Ascending aorta (tissue), 2 donors: ENCODE measurements at places on chromosomes 12 and 14.

DNA sequence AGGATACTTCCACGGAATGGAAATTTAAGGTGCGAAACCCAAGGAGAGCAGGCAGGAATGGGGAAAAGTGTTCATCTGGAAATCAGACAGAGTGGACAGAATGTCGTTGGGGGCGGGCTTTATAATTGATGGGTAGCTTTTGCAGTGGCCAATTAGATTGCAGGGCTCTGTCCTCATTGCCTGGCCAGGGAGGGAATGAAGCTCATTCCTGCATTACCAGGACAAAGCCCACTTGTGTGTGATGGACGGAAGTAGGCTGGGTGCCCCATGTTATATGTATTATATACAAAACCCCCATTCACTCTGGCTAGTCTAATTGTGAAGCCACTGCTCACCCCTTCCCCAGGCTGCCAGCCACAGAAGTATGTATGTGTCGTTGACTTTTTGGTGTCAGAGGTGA lies 23.6 kb downstream of the ZNF664 start:
- no peak for DNase-seq

DNA sequence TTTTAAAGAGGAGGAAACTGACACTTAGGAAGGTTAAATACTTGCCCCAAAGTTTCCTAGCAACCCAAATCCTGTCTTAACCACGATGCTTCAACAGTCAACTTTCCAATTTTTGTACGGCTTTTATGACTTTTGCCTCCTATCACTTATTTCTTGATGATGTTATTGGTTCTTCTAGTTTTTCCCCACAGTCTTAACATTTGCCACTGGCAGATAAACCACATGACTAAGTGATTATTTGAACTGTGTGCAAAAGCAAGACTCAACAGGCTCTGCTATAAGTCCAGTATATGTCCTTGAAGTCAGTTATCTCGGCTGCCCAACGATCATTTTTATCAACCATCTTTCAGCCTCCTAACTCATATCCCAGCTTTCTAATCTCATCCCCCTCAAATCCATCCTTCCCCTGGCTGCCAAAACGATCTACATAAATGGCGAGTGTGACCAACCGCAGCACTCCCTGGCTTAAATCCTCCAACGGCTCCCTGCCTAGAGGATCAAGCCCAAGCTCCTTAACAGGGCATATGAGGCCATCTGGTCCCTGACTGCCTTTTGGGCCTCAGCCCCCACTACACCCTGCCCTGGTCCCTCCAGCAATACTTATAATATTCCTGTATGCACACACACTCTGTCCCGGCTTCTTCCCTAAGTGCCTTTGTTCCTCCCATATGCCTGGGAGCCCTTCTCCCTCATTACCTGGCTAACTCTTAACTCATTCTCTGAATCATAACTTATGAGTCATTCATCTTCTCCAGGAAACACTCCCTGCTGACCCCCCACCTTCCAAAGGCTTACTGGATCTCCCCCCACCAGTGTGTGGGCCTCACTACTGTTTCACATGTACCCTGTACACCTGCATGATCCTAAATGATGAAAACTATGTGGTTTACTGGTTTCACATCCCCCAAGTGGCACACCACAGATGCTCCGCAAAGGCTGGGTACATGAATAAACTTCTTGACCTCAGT lies 8.8 kb downstream of the VPS37B start:
- DNase-seq = no peak

- no peak for DNase-seq
Measured at GRCh38 chr12:80593766-80594165, 113.7 kb upstream of the MYF6 start.

- no peak for DNase-seq
Measured at GRCh38 chr12:100651694-100652093, 78.2 kb downstream of the GAS2L3 start.

DNA sequence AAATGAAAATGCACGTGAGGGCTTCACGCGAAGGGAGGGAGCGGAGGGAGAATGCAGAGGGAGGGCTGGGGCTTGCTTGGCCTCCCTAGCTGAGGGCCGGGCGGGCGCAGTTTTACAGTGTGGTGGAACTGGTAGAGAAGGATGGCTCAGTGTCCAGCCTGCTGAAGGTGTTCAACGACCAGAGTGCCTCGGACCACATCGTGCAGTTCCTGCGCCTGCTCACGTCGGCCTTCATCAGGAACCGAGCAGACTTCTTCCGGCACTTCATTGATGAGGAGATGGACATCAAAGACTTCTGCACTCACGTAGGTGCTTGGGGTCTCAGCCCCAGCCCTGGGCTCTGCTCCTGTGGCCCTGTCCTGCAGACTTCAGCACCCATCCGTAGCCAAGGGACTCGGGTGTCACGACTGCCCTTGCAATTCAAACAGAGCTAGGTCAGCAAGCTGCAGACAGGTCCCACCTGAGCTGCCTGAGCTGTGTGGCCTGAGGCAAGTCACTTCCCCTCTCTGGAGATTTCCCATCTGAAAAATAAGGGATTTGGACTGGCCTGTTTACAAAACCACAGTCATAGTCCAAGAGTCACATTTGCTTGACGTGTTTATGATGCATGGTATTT lies 18.4 kb downstream of the OTUB2 start:
- DNase-seq = no peak

- no peak for DNase-seq
Measured at GRCh38 chr12:66599816-66600215, 79.1 kb downstream of the GRIP1 start.

GRCh38 chr14:90429754-90430153 lies 32.9 kb downstream of the CALM1 start:
- DNase-seq = no peak

DNA sequence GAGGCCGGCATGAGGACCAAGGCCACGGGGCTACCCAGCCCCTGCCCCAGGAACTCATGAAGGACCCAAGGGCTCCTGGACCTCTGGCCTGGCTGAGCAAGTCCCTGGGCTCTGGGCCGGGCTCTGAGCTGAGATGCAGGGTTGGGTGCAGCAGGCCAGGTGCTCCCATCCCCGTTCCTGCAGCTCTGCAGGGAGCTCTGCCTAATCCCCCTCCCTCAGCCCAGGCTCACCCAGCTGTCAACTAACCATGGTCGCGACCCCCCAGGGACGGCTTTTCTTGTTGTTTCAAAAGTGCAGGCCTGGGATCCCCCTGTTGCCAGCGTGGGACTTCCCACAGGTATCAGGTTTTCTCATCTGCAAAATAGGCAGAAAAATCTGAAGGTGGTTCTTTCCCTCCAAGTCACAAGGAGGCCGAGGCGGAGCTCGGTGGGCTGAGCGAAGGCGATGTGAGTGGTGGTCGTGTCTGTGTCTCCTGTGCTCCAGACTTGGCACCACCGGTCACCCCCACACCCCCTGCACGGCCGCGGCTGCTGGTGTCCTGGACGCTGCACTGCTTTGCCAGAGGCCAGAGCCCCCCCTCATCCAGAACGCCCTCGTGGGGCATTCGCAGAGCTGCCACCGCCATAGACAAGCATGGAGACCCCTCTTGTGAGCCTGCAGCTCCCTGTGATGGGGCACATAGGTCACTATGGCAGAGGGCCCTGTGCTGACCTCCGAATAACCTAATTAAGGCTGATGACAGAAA lies 22.5 kb upstream of the GALNT9 start:
- no peak for DNase-seq

DNA sequence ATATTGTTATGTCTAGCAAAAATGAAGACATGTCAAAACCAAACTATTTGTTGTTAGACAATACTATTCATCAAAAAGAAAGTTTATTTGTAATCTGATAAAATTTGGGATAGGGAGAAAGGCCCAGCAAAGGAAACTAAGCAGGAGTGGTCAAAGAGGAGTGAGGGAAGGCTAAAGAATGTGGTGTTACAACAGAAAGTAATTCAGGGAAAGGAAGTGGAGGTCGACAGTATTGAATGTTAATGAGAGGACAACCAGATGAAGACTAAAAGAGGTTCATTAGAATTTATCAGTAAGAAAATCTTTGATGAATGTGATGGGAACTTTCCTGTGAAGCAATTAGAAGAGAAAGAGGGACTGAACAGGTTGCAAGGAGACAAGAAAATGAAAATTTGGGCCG lies 33.9 kb downstream of the PLCZ1 start:
- no peak for DNase-seq

GRCh38 chr12:128671528-128672042 lies 152.2 kb downstream of the SLC15A4 start:
- DNase-seq = no peak

- DNase-seq = no peak
Measured at GRCh38 chr12:21433525-21433924, 3.9 kb upstream of the PYROXD1 start.

DNA sequence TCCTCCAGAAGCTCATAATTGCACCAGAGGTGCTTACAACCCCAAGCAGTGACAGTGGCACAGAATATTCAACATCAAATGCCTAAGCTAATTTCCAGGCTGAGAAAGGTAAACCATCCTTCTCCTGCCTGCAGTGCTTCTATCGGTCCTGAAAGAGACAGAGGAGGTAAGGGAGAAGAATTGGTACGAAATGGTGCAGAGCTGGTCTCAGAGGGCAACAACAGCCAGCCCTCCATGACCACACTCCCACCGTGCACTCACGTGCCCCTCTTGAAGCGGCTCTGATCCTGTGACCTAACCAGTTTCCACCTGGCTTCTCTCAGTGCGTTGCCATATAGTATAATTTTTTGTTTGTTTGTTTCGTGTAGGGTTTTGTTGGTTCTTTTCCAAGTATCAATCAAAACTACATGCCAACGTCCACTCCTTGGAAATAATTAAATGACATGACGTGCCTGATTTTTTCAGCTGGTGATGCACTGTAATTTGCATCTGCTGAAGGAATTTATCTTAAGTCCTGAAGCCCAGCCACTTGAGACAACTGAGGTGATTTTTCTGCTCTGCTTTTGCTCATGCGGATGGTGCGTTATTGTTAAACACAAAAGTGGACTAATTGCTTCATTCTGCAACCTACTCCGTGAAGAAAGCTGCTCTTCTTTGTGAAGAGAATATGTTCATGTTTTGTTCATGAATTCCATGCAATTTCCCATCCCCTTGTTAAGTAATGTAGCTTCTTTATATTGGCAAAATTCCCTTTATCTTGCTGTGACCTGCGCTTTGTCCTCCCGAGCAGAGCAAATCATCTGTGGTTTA lies 1.3 kb upstream of the ATP2A2 start:
- DNase-seq = no peak

DNA sequence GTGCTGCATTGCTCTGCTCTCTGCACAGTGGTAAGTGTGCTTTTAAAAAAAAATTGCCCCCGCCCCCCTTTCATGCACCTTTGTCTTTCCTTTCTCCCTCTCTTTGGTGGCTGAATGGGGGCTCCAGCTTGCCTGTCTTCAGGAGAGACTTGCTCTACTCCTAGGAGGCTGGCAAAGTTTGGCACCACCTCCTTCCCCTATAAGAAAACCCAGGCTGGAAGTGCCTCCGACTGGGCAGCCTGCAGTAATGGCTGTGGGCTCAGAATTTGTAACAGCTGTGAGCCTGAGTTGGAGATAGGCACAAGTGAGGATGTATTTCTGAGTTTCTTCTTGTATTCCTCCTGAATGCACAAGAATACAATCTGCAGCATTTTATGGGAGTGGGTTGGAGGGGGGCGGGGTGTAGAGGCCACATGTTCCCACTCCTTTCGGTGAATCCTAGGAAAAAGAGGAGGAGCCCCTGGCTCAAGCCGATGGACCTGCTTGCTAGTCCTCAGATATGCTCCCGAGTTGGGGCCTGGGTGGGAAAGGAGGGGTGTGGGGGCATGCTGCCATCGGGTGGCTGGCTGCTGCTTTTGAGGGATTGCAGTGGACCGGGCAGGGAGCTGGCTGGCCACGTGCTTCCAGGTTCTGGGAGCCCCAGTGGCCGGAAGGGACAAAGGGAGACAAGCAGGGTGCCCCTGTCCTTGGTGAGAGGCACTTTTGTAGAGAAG lies 124.3 kb downstream of the TSPAN9 start:
- DNase-seq = no peak

DNA sequence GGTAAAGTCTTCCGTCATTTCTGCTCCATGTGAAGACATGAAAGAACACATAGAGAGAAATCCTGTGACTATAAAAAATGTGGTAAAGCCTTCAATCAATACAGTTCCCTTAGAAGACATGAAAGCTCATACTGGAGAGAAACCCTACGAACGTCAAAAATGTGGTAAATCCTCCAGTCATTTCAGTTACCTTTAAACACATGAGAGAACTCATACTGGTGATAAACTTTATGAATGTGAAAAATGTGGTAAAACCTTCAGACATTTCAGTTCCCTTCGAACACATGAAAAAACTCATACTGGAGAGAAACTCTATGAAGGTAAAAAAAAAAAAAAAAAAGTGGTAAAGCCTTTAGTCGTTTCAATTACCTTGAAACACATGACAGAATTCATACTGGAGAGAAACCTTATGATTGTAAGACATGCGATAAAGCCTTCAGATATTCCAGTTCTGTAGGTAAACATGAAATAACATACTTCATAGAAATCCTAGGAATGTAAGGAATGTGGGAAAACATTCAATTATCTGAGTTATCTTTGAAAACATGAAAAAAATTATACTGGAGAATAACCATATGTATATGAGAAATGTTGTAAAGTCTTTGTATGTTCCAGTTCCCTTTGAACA lies 60.4 kb downstream of the MAP4K5 start:
- no peak for DNase-seq
